Right lobe of liver (tissue), 6 donors: ENCODE measurements at places on chromosomes 6 and 20. TPM values are rescaled to one million over a fixed set of nuclear protein-coding genes. Genes with fewer than 3 reads are reported as not detected.

GRCh38 chr6:120903836-120904235 is 430.4 kb downstream of the TBC1D32 start:
- no peak overlapping the region for H3K4me3 ChIP-seq
- H3K4me1 ChIP-seq, result no peaks in the 10 kb centered on the region
- H3K27me3 ChIP-seq, result no peaks in the 10 kb centered on the region
- no peaks in the 10 kb centered on the region for H3K36me3 ChIP-seq
- no peak overlapping the region for H3K27ac ChIP-seq
- no peak for DNase-seq

GRCh38 chr6:135517527-135517926 is 20.0 kb upstream of the AHI1 start:
- DNase-seq, result no peak
- no peak overlapping the region for H3K27ac ChIP-seq
- H3K27me3 ChIP-seq, result no peaks in the 10 kb centered on the region
- H3K4me3 ChIP-seq, result no peak overlapping the region
- no peaks in the 10 kb centered on the region for H3K4me1 ChIP-seq
- no peaks in the 10 kb centered on the region for H3K36me3 ChIP-seq

Gene SIRPG
- 0.37 TPM for total RNA-seq

Gene PGC
- not detected for total RNA-seq

DNA sequence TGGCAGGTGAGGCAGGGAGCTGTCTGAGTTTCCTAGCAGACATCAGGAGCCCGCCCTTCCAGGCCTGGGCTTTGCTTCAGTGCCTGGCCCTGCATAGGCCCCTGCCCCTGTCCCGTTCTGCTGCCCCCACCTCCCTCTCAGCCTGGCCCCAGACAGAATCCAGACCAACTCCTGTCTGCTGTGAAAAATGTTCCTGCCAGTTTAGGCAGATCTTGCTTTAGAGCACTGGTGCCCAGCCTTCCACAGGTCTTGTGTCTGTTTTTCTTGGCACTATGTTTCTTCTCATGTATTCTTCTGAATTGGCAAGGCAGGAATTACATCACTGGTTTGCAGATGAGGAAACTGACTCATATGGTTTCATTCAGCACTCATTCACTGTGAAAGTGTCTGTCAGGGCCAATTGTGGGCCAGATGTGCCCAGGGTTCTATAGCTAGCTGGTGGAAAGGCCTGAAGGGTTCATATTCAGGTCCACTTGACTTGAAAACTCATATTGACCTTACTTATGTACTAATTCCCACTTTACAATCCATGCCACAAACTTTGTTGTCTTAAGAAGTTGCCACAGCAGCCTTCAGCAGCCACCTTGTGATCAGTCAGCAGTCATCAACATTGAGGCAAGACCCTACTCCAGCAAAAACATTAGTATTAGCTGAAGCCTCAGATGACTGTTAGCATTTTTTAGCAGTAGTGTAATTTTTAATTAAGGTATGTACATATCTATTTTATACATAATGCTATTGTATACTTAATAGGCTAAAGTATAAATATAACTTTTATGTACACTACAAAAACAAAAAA is 40.5 kb downstream of the HLA-F start:
- no peak for DNase-seq
- H3K36me3 ChIP-seq, result no peaks in the 10 kb centered on the region
- no peak overlapping the region for H3K4me3 ChIP-seq
- no peak overlapping the region for H3K27ac ChIP-seq

- no peaks in the 10 kb centered on the region for H3K36me3 ChIP-seq
- no peak overlapping the region for H3K4me3 ChIP-seq
- no peaks in the 10 kb centered on the region for H3K27me3 ChIP-seq
- no peak overlapping the region for H3K27ac ChIP-seq
These were observed 172.1 kb upstream of the ID4 start for GRCh38 chr6:19664878-19665612.

GRCh38 chr6:71204741-71205140 is 83.9 kb upstream of the OGFRL1 start:
- H3K27ac ChIP-seq, result no peak overlapping the region
- no peak for DNase-seq
- no peaks in the 10 kb centered on the region for H3K27me3 ChIP-seq
- no peak overlapping the region for H3K4me3 ChIP-seq

Gene GPR6
- total RNA-seq, result not detected

- no peak for DNase-seq
- no peaks in the 10 kb centered on the region for H3K36me3 ChIP-seq
- no peaks in the 10 kb centered on the region for H3K27me3 ChIP-seq
- H3K4me3 ChIP-seq, result no peak overlapping the region
These were observed 106.8 kb upstream of the PDE10A start for GRCh38 chr6:165769884-165770283.

GRCh38 chr6:15508931-15509330 is 153.9 kb downstream of the DTNBP1 start:
- no peaks in the 10 kb centered on the region for H3K27me3 ChIP-seq
- no peak for DNase-seq
- no peak overlapping the region for H3K4me3 ChIP-seq
- H3K4me1 ChIP-seq, result peaks cover 36% of the 10 kb centered on the region
- no peak overlapping the region for H3K27ac ChIP-seq
- no peaks in the 10 kb centered on the region for H3K36me3 ChIP-seq

GRCh38 chr20:667351-668034 is 8.1 kb downstream of the SCRT2 start:
- H3K4me1 ChIP-seq, result no peaks in the 10 kb centered on the region
- H3K27me3 ChIP-seq, result peaks cover 10% of the 10 kb centered on the region
- no peaks in the 10 kb centered on the region for H3K36me3 ChIP-seq

Gene SMIM26
- 39.3 TPM for total RNA-seq

GRCh38 chr6:135183002-135183531 is 2.0 kb downstream of the MYB start:
- peak; percentile 67 for DNase-seq
- H3K36me3 ChIP-seq, result no peaks in the 10 kb centered on the region
- peak overlapping the region; percentile 63 for H3K4me3 ChIP-seq
- H3K4me1 ChIP-seq, result no peaks in the 10 kb centered on the region

GRCh38 chr6:158131926-158132325 is 36.1 kb downstream of the SERAC1 start:
- DNase-seq, result no peak
- no peaks in the 10 kb centered on the region for H3K4me1 ChIP-seq
- H3K27me3 ChIP-seq, result no peaks in the 10 kb centered on the region

Gene TRIM10
- 0.74 TPM for total RNA-seq

GRCh38 chr20:59123011-59123677 is 40.5 kb upstream of the ZNF831 start:
- H3K4me1 ChIP-seq, result no peaks in the 10 kb centered on the region
- no peak overlapping the region for H3K4me3 ChIP-seq
- H3K36me3 ChIP-seq, result no peaks in the 10 kb centered on the region
- no peak for DNase-seq
- no peaks in the 10 kb centered on the region for H3K27me3 ChIP-seq

GRCh38 chr6:14335071-14335470 is 217.5 kb downstream of the CD83 start:
- no peak overlapping the region for H3K27ac ChIP-seq
- H3K4me3 ChIP-seq, result no peak overlapping the region
- DNase-seq, result no peak
- no peaks in the 10 kb centered on the region for H3K4me1 ChIP-seq
- H3K27me3 ChIP-seq, result no peaks in the 10 kb centered on the region
